Activated CD8-positive, alpha-beta T cell treated with anti-CD3 and anti-CD28 coated beads for 36 hours (primary cell): ENCODE measurements at places on chromosomes 3 and 15. TPM values are rescaled to one million over a fixed set of nuclear protein-coding genes. Genes with fewer than 3 reads are reported as not detected.

- no peak for DNase-seq
Measured at GRCh38 chr3:8854656-8855055, 85.2 kb upstream of the OXTR start.

DNA sequence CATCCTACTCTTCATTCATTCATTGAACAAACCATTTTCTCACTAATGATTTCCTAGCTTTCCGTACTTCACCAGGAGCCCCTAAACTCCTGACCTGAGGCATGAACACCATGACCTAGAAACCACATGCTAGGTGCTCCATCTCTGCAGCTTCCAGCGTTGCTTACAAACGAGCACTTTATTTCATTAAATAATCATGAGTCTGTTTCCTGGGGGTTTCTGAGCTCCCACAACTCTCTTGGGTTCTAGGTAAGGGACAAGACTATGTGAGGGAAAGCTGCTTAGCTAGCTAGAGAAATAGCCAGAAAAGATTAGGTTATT, 1.3 kb downstream of the MAP2K1 start:
- no peak for DNase-seq

- DNase-seq, result no peak
Measured at GRCh38 chr3:59866076-59866475, 816.3 kb upstream of the CFAP20DC start.

- no peak for DNase-seq
Measured at GRCh38 chr3:3801494-3801841, 2.2 kb downstream of the LRRN1 start.

DNA sequence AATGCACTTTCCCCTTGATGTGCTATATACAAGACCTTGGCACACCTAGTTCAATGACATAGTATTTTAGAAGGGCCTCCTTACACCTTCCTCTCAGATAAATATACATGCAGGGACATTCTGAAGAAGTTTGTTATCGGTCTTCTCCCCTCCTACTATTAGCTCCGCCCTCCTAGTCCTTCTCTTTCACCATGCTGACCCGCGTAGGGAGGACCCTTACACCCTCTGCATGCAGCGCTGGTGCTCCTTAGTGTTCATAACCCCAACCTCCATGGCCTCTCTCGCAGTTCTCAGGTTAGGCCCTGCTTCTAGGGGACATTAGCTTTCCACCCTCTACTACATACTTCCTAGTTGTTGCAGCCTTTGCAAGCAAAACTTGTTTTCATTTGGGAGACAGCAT, 146.4 kb downstream of the PGPEP1L start:
- no peak for DNase-seq

DNA sequence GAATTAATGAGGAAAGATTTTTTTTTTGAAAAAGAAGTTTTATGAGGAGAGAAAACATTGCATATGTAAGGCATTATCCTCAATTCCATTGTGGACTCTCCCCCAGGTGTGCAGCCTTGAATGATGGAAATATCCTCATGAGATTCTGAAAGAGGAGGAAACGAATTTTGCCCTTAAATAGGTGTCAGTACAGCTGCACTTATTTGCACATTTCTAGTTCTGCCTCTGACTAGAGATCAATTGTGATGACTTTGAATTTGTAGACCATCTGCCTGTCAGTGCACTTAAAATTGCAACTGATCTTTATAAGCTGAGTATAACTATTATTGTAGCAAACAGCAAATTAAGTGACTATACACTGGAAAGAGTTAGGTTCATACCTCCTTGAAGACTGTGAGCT, 141.8 kb downstream of the UBE2E2 start:
- no peak for DNase-seq

GRCh38 chr3:139586420-139587017, 47.0 kb upstream of the RBP1 start:
- no peak for DNase-seq

DNA sequence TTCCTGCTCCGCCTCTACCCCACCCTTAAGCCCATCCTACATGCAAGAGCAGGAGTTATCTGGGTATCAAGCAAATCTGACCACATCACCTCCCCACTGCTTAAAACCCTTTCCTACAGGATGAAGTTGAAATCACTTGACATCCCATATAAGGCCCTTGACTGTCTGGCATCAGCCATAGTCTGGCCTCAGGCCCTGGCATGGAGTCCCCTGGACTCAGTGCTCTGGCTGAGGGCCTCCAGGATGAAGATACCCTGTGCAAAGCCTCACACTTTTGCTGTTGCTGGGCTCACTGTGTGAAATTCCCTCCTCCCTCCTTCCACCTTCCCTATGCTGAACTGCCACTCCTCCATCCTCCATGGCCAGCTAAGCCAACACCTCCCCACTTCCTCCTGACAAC, 65.2 kb upstream of the GLCE start:
- DNase-seq, result no peak

DNA sequence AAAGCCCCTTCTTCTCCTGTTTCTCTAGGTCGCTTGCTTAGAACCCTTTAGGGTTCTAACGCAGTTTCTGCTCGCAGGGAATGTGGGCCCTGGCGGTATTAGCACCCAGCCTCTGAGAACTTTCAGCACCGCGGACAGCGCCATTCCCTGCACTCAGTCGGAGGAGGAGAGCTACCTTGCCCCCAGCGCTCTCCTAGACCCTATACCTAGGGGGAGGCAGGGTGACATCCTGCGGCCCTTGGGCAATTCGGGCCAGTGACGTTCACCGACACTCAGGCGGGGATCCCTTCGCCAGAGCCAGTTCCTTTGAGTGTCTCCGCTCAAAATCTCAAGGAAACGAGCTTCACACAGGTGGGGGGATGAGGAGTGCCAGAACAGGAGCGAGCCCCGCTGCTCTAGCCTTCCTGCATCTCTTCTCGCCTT, 1.3 kb downstream of the SLC7A14 start:
- peak; percentile 70 for DNase-seq

DNA sequence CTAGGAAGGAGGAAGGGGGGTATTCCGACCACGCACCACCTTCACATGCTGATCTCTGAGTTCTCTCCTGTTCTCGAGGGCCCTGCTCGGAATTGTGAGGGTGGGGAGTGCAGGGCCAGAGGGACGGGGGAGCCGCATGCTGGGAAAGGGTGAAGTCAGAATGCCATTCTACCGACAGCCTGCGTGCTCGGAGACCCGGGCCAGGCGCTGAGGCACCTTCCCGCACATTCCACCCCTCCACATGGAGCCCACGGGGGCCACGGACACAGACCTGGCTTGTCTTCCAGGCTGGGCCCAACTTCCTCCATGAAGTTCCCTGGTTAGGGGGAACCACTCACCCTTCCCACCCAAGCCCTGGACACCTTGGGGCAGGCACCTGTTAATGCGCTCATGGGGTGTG, 28.7 kb upstream of the PIGZ start:
- DNase-seq, result no peak

- no peak for DNase-seq
Measured at GRCh38 chr15:57432141-57432741, 55.9 kb downstream of the CGNL1 start.

DNA sequence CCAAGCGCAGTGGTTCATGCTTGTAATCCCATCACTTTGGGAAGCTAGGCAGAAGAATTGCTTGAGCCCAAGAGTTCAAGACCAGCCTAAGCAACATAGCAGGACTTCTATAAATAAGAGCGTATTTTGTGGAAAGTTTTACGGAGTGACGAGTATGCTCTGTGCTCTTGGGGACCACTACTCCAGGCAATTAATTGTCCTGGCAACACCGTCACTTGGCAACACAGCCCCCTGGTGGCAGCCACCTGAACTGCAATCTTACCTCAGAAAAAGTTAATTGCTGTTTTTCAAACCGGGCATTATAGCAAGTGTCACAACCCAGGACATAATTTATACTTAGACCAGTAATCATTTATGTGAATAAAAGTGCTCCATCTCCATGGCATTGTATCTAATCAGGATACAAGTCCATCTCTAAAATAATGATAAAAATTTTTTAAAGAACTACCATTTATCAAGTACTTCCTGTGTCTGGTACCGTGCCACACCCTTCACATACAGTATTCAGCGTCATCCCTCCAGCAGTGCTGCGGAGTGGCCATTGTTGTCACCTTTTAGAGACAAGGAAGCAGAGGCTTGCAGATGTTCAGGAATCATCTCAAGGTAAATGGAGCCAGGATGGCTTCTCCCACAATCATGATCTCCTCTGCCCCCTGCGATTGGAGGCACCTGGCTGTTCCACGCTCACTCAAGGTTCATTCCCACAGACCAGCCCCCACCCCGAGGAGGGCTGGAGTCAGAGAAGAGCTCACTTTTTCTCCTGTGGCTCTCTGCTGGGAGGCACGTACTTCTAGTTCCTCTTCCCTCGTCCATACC, 34.5 kb downstream of the PLA2G4D start:
- peak; percentile 84 for DNase-seq

GRCh38 chr3:179852142-179852905, 184.4 kb downstream of the PEX5L start:
- no peak for DNase-seq

DNA sequence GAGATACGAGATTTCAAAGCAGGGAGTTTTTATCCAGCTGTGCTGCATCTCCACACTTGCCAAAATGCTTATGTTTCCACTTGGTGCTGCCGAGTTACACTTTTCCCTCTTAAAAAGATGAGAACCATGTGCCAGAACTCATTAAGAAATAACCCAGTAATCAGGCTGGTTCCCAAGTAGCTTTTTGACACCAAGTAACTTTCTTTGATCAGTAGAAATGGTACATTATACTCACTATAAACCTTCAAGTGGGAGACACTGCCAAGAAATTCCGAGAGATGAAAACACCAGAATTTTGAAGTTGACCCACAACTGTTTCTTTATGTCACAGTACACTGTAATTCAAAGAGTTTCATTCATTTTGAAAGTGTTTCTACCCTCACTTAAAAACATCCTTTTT, 164.6 kb upstream of the CCDC54 start:
- DNase-seq, result no peak

- DNase-seq, result no peak
Measured at GRCh38 chr3:101868534-101869464, 19.5 kb downstream of the NFKBIZ start.

DNA sequence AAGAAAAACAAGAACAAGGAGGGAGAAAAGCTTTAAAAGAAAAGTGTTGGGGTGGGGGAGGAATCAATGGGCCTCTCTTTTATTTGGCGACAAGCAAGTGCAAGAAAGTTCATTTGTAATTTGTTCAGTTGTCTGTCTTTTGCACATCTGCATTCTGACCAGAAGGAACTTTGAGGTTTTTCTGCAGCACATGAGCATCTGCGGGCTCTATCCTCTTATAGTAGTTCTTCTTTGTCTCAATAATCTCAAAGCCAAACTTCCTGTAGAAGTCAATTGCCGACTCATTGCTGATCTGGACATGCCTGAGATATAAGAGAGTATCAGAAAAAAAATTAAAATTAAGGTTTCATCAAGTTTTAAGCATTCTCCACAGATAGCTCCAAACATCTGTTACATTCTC, 24.4 kb downstream of the NAA50 start:
- no peak for DNase-seq

CKMT1B gene
- total RNA-seq, result 0.41 TPM

RTP4 gene
- 3.6 TPM for total RNA-seq

PRR23C gene
- not detected for total RNA-seq

PLSCR2 gene
- total RNA-seq, result not detected

BOC gene
- 0.20 TPM for total RNA-seq

FRMD5 gene
- 0.23 TPM for total RNA-seq

PLAAT1 gene
- total RNA-seq, result not detected
